ENCODE measurements at places on chromosomes 1 and 21. TPM values are rescaled to one million over a fixed set of nuclear protein-coding genes. Genes with fewer than 3 reads are reported as not detected.

Gene ANXA9
- total RNA-seq: not detected

Gene AMY1A
- total RNA-seq: not detected

Gene FAM78B
- not detected for total RNA-seq

Gene COL18A1
- 347 TPM for total RNA-seq

- DNase-seq: no peak
These were observed 406 bp downstream of the NME7 start for GRCh38 chr1:169367096-169367685.

DNA sequence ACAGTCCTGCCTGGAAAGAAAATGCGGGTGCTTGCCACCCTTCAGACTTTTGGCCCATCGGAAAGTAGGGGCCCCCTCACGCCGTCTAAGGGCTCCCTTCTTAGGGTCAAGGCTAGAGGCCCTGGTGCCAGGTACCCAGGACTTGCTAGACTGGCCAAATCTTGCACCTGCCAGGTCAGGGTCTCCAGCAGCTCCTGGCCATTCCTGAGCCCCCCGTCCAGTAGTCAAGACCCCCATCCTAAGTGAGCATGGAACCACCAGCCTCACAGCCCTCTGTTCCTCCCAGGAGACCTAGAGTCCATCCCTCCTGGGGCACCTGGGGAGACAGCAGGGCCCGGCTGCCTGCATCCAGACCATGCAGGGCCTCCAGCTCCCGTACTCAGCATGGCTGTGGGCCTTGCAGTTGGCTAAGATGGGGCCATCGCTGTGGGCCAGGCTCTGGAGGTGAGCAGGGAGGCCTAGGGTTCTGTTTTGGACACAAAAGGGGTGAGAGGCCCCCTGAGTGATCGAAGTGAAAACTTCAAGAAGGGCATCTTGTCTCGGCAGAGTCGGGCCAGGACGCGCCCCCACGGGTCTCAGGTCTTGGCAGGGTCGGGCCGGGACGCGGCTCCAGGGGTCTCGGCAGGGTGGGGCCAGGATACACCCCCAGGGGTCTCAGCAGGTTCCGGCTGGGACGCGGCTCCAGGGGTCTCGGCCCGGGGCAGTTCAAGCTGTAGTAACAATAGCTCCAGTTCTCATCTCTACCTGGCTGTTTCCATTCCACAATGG lies 5.9 kb downstream of the FNDC10 start:
- DNase-seq: no peak

- no peak for DNase-seq
These were observed 133.2 kb upstream of the COL6A1 start for GRCh38 chr21:45848331-45848730.

GRCh38 chr1:219051547-219051946 lies 122.1 kb upstream of the LYPLAL1 start:
- no peak for DNase-seq

DNA sequence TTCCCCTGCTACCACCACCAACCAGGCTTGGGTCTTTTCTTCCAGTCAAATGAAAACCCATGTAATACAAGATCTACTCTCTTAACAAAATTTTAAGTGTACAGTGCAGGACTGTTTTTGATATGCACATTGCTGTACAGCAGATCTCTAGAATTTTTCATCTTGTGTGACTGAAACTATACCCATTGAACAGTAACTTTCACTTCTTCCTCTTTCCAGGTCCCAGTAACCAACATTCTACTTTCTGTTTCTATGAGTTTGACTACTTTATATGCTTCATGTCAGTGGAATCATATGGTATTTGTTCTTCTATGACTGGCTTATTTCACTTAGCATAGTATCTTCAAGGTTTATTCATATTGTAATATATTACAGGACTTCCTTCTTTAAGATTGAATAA lies 45.3 kb upstream of the PLPPR4 start:
- DNase-seq: no peak

- peak; percentile 58 for DNase-seq
These were observed 662 bp downstream of the SCAF4 start for GRCh38 chr21:31731056-31731856.

GRCh38 chr1:24108334-24109165 lies 3.4 kb downstream of the MYOM3 start:
- DNase-seq: peak; percentile 92

- DNase-seq: peak; percentile 78
These were observed 4.3 kb upstream of the MIIP start for GRCh38 chr1:12015001-12015491.

- DNase-seq: no peak
These were observed 726.4 kb downstream of the BRINP3 start for GRCh38 chr1:189751311-189751710.

DNA sequence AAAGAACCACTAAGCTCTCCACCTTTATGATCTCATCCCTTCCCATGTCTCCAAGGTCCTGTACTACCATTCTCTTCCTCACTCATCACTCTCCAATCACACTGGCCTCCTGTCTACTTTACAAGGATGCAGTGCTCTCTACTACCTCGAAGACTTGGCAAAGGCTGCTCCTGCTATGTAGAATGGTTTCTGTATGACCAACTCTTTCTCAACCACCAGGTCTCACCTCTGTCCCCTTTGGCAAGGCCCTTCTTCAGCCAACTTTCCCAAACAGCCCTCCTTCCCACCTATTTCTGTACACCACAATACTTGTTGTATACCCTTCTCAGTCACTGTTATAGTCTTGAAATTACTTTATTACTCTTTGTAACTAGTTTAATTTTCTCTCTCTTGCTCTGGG lies 41.2 kb downstream of the FYB2 start:
- no peak for DNase-seq

DNA sequence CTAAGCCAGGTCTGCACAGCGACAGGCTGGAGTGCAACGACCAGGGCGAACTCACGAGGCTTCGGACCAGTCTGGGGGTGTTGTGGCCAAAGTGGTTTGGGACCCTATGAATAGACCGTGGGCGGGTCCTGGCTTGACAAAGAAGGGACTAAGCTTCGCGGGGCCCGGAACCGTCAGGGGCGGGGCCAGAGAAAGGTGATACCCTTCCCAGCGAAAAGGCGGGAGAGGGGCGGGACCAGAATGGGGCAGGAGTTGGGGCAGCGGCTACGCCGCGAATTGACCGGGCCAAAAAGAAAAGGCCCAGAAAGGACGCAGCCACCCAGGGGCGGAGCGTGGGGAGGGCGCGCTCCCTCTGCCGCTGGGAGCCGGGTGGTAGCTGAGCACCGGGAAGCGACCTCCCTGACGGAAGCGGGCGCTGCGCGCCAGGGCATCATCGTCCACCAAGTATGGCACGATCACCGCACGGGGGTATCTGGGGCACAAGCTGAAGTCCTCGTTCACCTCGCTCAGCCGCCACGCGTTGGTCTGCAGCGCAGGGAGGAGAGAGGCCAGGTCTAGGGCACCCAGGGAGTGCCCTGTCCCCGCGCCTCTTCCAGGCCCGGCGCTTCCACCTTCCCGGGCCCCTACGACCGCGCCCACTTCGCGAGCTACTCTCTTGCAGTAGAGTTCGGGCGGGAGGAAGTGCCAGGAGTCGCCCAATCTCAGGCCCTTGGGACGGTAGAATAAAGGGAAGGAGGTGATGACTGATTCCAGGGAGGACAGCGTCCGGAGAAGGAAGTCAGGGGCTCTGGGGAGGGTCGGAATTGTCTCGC lies 6.7 kb upstream of the FAM167B start:
- peak; percentile 78 for DNase-seq

DNA sequence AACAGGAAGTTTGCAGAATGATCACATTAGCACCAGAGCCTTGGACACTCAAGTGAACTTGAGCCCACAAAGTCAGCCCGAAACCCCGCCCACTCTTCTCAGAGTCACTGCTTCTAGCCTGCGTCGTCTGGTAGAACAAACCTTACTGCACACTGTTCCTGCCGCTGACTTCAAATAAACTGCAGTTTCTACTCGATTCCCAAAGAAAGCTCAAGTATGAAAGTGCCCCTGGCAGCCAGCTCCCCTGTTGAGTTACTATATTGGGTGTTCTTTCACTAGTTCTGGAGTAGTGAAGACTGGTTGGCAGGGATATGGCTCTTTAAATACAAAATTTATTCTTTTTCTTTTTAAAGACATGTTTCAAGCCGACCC lies 164.7 kb downstream of the GALNT2 start:
- no peak for DNase-seq

- DNase-seq: peak; percentile 83
These were observed 95.7 kb downstream of the RHOU start for GRCh38 chr1:228830954-228831481.

DNA sequence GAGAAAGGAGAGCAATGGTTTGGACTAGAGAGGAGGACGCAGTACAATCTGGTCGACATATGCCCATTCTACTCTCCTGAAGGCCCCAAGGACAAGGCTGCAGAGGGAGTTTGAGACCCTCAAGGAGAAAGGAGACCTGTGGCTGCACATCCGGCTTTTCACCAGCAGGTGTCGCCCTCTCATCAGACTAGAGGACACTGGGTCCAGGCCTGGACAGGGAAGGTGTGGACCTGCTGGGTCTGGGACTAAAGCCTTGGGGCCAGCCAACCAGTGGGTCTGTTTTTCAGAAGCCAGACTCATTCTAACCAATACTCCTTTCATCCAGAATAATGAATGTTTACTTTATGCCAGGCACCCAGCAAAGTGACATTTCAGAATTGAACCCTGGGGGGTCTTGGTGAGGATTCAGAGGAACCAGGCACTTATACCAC lies 5.0 kb downstream of the SRARP start:
- peak; percentile 77 for DNase-seq

DNA sequence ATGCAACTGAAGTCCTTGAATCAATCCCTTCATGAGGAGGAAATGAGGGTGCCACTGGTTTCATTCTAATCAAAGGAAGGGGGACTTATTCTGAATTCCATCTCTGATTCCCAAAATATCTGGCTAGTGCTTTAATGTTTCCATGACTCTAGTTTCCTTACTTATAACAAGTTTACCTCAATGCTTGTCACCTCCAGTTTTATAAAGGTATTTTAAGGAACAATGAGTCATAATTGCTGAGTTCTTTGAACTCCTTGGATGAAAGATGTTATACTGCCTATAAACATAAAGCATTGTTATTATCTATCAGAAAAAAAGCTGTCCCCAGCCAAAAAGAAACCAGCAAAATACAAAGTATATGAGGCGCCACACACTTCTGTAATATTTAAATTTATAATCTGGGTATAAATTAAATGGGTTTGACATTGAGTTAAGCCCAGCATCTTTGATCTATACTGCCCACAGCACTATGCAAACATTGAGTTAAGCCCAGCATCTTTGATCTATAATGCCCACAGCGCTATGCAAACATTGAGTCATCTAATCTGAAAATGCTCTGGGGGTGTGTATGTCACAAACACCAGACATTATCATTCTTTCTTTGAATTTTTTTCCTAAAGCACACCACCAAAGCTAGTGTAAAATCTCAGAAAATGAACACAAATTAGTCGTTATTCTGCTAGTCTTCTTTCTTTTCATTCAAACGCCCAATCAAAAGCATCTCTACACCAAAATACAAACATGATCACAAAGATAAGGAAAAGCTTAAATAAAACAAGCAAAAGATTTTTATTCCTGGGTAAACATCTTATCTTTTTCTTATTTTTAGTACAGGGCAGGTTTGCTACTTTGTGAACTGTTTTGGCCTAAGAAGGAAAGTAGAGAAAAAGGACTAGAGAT lies 11.5 kb upstream of the CXADR start:
- DNase-seq: peak; percentile 18

DNA sequence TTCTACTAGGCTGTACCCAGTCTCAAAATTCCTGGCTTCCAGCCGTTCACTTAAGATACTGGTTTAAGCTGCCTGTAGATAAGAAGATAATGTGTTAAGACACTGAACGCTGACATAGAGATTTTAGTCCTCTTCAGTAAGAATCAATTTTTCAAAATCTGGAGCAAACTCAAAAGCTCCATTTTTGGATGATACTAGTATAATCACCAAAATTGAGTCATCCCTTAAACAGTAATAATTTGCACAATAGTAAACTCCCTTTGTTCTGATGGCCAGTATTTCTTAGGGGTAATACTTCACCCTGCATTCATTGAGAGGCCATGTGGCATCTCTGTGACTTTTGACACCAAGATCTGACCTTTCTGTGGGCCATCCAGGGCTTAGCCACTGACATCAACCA lies 299.8 kb upstream of the USP25 start:
- no peak for DNase-seq

DNA sequence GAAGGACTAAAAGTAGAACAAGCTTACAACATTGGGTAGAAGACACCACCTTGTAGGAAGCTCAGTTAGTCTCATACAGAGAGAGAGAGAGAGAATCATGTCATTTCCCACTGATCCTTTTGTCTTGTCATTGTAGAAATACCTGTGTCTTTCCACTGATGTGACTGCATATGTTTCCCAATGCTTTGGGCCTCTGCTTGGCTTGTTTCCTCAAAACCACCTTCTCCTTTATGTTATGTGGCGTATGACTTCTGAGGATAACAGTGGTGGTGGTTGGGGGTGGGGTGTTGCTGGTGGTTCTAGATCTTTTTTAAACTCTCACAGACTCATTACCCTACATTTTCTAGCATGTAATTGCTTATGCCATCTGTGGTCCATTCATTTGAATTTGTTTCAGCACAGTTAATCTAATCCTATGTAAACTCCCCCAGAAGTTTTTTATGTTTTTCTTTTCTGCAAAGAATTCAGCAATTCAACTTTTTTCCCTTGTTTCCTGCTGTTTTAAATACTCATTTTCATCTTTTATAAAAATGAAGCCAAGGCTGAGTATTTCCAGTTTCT lies 9.3 kb downstream of the RGL1 start:
- DNase-seq: no peak

GRCh38 chr1:54003249-54003646 lies 14.7 kb downstream of the LDLRAD1 start:
- DNase-seq: no peak

DNA sequence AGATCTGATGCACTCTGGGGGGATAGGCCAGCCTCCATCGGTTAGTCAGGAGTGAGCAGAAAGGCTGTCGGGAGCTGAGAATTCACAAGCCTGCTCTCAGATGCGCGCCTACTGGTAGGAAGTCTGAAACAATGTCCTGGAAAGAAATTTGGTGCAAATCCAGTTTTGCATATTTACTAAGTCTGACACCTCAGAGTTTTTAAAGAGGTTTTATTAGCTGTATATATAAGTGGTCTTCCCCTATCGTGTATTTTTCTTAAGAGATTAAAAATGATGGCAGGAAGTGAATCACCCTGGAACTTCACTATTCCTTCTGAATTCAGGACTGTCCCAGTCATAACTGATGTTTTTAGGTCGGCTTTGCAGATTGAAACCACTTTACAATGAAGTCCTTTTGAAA lies 99.8 kb upstream of the C1orf105 start:
- DNase-seq: peak; percentile 77

GRCh38 chr1:202623075-202623474 lies 87.2 kb downstream of the SYT2 start:
- DNase-seq: peak; percentile 47

DNA sequence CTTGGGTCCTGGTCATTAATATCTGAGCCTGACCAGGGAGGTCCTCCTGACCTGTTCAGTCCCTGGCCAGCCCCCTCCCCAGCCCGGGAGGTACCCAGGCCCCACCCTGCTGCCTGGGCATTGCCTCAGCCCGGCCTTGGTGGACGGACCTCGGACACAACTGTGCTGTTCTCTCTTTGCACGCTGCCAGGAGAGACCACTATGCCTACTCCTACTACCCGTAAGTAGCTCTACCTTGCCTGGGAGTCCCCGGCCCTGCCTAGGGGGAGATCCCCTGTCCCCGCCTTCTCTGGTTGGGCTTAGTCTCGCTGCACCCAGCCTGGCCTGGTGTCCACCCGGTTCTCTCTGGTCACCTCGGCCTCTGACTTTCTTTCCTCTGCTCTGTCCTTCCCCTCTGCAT lies 53.2 kb downstream of the PTPRU start:
- no peak for DNase-seq

Measured in M059J (cell line).